GM12865 (cell line): ENCODE measurements at places on chromosomes 1 and 21.

DNA sequence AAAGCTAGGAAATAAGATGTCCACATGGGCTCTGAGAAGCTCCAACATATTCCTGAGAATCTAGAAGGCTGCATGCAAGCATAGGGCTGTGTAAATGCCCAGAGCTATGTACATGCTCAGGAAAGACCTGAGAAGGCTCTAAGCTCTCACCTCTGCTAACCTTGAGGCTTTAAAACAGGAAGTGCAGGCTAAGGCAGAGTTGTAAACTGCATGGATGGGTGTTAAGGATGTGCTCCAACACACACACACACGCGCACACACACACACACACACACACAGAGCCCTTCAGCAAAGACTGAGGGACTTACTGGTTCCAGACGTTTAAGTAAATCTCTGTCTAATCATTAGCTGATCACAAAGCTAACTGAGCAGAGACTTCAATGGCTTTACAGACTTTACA lies 162.9 kb downstream of the TRABD2B start:
- no peak for DNase-seq

DNA sequence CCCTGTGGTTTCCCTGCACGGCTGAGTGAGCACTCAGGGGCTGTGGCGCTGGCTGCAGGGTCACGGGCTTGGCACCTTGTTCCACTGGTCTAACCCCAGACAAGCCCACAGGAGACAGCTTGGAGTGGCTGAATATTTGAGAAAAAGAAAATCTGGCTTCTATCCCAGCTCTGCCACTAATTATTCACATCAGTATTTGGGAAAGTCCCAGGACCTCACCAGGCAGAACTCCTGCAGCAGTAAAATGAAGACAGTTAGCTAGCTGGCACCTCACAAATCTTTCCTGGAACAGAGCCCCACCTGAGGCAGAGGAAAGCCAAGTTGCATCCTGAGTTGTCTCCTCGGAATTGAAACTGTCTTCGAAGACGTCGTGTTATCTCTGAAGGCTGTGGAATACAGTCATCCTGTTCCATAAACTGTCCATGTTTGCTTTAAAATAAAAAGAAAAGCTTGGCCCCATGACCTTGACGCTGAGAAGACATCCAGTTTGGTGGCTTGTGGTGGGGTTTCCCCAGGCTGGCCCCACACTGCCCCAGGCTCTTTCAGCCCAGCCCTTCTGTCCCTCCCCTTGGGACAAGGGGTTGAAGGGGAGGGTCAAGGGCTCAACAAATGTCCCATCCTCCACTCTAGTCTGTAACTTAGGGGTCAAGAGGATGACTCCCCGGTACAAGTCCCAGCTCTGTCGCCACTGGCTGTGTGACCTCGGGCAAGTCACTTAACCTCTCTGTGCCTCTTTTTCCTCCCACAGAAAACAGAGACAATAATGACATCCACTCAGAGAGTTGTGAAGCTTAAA lies 93.8 kb upstream of the TMPRSS2 start:
- DNase-seq = peak; percentile 35

DNA sequence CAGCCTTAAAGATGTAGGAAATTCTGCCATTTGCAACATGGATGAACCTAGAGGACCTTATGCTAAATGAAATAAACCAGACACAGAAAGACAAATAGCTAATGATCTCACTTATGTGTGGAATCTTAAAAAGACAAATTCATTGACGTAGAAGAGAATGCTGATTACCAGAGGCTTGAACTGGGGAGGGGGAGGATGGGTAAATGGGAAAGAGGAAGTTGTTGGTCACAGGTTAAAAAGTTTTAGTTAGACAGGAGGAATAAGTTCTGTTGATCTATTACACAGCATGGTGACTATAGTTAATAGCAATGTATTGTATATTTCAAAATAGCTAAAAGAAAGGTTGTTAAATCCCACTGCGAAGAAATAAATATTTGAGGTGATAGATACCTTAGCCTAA lies 62.8 kb downstream of the PKN2 start:
- no peak for DNase-seq

GRCh38 chr1:2335721-2336455 lies 55.5 kb downstream of the MORN1 start:
- no peak for DNase-seq

GRCh38 chr1:8090241-8090702 lies 64.2 kb upstream of the ERRFI1 start:
- DNase-seq = no peak

- no peak for DNase-seq
These were observed 165.3 kb downstream of the GALNT2 start for GRCh38 chr1:230232371-230232771.

- DNase-seq = no peak
These were observed 37.3 kb downstream of the MFSD2A start for GRCh38 chr1:39992234-39992633.

DNA sequence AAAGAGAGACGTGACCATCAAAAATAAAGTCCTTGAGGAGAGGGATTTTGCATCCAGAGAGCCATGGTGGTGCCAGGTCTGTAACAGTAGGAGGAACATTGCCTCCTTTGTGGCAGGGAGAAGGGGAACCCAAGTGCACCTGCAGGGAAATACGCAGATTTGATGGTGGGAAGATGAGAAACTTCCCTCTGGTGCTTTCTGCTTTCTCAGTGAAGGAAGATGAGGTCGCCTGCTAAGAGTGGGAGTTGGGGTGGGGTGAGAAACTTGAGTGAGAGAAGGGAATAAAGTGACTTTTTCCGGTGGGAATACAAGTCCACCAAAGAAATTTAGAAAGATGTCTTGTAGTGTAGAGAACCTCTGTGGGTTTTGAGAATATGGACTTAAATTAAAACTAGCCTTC lies 9.1 kb downstream of the PLA2G4A start:
- DNase-seq = no peak

- peak; percentile 4 for DNase-seq
These were observed 3.2 kb downstream of the GREM2 start for GRCh38 chr1:240608707-240609106.

GRCh38 chr1:15886611-15887167 lies 39.2 kb downstream of the SPEN start:
- DNase-seq = no peak

- peak; percentile 2 for DNase-seq
These were observed 50.9 kb downstream of the ACBD6 start for GRCh38 chr1:180451504-180451903.

DNA sequence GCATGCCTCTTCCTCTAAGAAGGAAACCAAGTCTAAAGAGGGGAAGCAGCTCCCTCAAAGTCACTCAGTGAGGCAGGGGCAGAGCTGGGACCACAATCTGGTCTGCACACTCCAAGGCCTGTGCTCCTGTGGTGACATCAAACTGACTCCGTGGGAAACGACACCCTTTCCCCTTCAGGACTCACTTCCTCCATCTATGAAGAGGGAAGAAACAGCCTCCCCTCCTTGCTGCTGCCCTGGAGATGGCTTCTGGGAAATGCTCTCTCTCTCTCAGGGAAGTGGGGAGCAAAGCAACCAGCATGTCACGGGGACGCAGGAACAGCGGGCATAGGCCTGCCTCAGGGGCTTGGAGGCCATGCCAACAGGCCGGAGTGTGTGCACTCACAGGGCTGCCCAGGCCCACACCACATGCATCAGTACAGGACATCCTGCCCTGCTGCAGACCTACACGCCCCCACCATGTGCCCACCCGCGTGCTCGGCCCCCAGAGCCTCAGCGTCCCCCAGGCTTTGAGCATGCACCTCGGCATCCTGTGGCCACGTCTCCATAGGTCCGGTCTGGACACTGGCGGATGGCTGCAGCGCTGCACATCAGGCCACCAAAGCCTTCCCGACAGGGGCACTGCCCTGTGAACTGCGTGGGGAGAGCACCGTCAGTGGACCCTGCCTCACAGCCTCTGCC lies 25.7 kb downstream of the LAMB3 start:
- no peak for DNase-seq

GRCh38 chr1:43313771-43314170 lies 13.0 kb downstream of the TIE1 start:
- DNase-seq = no peak

DNA sequence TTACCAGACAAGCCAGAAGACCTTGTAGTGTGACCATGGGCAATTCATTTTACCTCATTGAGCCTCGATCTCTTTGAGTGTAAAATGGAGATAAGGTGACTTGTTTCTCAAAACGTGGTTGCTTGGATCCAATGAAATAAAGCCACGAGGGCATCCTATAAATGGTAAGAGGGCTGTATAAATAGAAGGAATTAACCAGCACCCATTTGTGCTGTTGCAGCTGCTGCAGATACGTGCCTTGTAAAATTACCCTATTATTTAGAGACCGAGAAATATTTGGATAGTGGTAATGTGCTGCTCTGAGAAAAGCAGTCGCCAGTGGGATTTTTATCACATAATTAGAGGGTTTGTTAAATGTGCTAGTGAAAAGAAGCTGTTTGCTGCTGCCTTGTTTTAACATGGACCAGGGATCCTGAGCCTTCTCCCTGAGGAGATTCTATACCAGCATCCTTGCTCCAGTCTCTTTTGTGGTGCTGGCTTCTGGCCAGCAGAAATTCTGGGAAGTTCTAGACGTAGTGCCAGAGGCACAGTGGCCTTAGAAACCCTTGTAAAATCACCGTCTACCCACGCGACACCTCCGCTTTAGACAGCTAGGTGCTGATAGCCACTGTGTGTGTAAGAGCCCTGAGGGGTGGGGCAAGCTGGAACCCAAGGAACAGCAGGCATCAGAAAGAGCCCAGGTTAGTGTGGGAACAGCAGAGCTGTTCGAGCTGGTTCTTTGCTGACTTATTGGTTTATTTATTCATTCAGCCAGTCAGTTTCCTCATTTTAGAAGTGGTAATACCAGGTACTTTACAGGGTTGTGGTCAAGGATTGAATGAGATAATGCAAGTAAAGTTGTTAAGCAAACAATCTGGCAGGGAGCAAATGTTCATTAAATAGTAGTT lies 137.5 kb downstream of the NOS1AP start:
- DNase-seq = no peak

GRCh38 chr21:43994085-43994484 lies 18.0 kb upstream of the TRAPPC10 start:
- no peak for DNase-seq

DNA sequence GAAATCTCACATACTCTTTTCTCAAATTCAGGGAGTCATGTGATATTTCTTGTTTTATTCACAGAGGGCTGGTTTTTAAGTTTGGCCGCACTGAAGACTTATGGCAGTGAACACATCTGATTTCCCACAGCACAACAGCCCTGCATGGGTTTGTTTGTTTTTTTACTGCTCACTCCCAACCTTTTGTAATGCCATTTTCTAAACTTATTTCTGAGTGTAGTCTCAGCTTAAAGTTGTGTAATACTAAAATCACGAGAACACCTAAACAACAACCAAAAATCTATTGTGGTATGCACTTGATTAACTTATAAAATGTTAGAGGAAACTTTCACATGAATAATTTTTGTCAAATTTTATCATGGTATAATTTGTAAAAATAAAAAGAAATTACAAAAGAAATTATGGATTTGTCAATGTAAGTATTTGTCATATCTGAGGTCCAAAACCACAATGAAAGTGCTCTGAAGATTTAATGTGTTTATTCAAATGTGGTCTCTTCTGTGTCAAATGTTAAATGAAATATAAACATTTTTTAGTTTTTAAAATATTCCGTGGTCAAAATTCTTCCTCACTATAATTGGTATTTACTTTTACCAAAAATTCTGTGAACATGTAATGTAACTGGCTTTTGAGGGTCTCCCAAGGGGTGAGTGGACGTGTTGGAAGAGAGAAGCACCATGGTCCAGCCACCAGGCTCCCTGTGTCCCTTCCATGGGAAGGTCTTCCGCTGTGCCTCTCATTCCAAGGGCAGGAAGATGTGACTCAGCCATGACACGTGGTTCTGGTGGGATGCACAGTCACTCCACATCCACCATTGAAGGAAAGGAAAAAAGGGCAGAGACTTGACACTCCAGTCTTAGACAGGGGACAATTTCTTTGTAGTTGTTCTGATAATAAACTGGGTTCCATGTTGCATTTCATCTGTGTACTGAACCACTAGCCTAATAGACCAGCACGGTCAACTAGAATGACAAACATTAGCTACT lies 22.8 kb downstream of the TMEM50A start:
- DNase-seq = no peak

GRCh38 chr1:229991104-229991513 lies 75.9 kb upstream of the GALNT2 start:
- no peak for DNase-seq

DNA sequence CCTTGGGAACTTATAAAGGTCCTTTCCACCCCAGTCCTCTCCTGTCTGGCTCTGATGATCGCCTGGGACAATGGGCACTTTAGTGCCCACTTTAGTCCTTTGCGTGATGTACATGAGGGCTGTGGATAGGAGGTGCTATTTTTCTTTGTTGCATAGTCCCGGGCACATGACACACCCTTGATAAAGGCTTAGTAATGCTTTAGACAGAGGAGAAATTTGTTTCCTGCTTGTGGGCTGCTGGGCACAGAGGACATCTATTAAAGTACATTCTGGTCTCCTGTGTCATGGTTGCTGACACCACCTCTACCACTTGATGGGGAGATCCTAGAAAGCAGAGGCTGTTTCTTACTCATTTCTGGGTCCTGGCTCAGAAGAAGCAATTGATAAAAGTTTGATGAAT lies 5.4 kb upstream of the KNCN start:
- DNase-seq = no peak

GRCh38 chr1:165772739-165773138 lies 4.1 kb upstream of the TMCO1 start:
- DNase-seq = no peak

- DNase-seq = peak; percentile 2
These were observed 797.3 kb downstream of the PLA2G4A start for GRCh38 chr1:187626056-187626455.
